ENCODE measurements at places on chromosomes 5 and 9.

GRCh38 chr5:24094081-24094679, 550.6 kb downstream of the CDH10 start:
- DNase-seq: no peak

GRCh38 chr5:179603308-179603707, 20.2 kb downstream of the HNRNPH1 start:
- DNase-seq: no peak

DNA sequence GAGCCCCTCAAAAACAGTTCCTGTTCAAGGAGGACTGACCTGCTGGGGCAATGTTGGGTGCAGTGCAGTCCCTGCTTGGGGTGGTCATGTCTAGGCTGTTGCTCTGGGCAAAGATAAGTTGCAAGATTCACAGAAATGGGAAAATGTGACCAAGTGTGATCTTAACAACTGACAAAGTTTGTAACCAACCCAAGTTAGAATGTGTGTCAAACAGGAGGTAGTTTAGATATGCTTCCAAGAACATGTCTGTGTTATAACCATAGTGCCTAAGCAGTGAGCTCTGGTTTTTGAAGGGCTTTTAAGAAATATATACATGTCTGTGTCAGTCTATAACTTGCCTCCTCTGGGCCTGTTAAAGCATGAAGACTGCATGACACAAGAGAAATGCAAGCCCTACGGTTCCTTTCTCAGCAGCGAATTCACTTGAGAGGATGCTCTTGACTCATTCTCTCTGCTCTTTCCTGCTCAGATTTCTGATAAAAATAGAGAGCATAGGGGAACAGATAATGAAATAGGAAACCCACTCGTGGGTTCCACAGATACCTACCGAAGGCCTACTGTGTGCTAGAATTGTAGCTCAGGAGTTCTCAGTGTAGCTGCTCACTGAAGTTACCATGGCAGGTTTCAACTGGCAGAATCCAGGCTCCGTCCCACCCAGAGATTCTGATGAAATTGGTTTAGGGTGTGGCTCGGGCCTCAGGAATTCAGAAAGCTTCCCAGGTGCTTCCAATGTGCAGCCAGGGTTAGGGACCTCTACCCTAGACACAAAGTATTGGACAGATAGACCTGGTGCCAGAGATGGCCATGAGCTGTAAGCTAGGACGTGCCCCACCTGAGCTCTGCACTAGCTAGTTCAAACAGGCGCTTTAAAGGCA, 52.4 kb downstream of the ARHGEF37 start:
- no peak for DNase-seq

- no peak for DNase-seq
Measured at GRCh38 chr9:78089111-78089510, 57.5 kb upstream of the GNAQ start.

- no peak for DNase-seq
Measured at GRCh38 chr5:111747337-111747736, 9.7 kb downstream of the NREP start.

- no peak for DNase-seq
Measured at GRCh38 chr9:137042751-137043727, 2.9 kb downstream of the NPDC1 start.

GRCh38 chr5:104778-105296, 12.9 kb downstream of the PLEKHG4B start:
- DNase-seq: no peak

- peak; percentile 72 for DNase-seq
Measured at GRCh38 chr9:69035438-69036308, at the start of gene FXN. FXN (plus strand) TSS chr9:69035752; CDS start chr9:69035783, 31 bp downstream.

DNA sequence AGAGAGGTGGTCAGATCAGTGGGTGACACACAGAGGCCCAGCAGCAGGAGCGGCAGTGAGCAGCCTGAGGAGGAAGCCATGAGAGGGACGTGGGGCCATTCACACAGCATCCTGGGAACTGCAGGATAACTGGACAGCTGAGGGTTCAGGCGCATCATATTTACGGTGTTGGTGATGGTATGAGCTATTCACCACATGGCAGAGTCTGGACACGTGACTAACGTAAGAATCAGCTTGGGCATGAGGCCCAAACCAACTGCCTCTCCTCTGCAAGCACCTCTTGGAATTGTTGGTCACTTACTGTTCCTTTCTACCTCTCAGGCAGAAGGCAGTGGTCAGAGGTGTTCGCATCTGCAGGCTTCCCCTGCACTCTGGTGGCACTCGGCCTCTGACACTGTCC, 141.1 kb downstream of the ENTREP1 start:
- DNase-seq: no peak

GRCh38 chr5:8844206-8844605, 701.7 kb downstream of the SEMA5A start:
- DNase-seq: no peak

- no peak for DNase-seq
Measured at GRCh38 chr9:130421802-130422276, 22.9 kb upstream of the ASS1 start.

GRCh38 chr9:136339173-136339957, 12.0 kb downstream of the GPSM1 start:
- DNase-seq: no peak

- DNase-seq: no peak
Measured at GRCh38 chr5:132456296-132456986, 34.1 kb downstream of the IRF1 start.

- no peak for DNase-seq
Measured at GRCh38 chr5:169296419-169297143, 4.4 kb downstream of the SLIT3 start.

DNA sequence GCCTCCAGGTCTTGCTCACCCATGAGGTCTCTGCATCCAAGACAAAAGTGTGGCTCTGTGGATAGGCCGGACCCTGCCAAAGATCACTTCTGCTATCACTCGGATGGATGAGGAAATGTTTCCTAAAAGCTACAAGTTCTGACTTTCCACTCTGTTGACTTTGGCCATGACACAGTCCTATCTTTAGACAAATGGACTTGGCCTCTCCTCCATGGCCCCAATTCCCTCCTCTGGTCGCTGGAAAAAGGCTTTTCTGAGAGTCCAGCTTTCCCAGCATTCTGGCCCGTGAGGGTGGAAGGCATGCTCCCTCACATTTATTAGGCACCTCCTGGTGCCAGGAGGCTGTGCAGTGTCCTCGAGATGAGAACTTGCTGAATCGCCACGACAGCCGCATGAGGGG, 83.1 kb downstream of the COL27A1 start:
- DNase-seq: no peak

DNA sequence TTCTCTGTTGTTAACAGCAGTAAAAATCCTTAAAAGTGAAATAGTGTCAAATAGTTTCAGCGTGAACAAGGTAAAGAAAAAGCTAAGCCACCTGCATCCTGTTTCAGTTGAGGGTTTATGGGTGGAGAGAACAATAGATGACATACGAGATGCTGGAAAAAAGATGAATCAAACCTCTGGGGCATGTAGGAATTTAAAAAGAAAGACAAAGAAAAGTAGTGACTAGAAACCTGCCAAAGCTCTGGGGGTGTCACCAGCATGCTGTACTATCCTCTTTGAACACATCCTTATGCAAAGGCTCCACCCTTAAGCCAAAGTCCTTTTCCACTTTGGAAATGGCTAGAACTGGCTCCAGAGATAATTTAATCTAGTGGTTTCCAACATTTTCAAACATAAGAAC, 22.2 kb downstream of the SCAI start:
- no peak for DNase-seq

DNA sequence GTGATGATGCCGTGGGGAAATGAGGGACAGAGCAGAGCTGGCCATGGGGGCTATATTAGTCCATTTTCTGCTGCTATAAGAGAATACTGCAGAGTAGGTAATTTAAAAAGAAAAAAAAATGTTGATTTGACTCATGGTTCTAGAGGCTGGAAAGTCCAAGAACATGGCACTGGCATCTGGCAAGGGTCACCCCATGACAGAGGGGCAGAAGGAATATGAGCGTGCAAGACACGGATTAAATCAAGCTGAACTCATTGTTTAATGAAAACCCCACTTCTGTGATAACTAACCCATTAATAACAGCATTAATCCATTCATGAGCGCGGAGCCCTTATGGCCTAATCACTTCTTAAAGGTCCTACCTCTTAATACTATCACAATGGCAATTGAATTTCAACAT, 68.8 kb downstream of the SNX18 start:
- DNase-seq: no peak

DNA sequence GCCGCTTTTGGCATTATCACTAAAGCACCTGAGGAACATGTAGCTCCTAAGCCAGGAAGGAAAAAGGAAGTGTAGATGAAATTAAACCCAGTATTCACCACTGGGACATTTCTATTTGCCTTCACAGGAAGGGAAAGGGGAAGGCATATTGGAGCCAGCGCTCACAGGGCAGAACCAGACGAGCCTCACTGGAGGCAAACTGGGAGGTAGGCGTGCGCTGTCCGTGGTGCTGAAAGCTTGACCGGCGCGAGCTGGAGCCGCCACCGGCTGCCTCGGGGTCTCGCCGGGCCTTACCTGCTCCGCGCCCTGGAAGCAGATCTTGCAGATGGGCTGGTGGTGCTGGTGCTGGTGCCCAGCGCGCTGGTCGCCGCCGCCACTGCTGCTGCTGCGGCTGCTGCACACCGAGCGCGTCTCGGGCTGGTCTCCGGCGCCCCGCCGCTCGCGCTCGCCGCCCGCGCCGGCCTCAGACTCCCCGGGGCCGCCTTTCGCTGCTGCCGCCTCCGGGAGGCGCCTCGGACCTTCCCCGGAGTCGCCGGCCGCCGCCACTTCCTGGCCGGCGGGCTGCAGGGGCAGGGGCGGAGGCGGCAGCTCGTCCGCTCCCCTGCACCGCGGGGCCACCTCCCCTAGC, 732 bp downstream of the MARCHF11 start:
- no peak for DNase-seq

DNA sequence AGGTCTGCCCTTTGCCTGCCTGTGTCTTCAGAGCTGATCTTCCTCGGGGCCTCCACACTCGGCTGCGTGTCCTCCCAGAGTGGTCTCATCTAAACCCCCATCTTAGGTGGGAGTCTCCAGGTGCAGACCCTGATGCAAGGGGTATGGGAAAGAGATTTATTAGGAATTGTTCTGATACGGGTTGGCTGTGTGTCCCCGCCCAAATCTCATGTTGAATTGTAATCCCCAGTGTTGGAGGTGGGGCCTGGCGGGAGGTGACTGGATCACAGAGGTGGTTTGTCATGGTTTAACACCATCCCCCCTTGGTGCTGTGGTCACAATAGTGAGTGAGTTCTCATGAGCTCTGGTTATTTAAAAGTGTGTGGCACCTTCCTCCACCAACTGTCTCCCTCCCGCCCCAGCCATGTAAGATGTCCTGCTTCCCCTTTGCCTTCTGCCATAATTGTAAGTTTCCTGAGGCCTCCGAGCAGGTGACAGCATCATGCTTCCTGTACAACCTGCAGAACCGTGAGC, 208.4 kb downstream of the AOPEP start:
- DNase-seq: no peak

- no peak for DNase-seq
Measured at GRCh38 chr5:139863361-139863760, 67.8 kb downstream of the PSD2 start.

DNA sequence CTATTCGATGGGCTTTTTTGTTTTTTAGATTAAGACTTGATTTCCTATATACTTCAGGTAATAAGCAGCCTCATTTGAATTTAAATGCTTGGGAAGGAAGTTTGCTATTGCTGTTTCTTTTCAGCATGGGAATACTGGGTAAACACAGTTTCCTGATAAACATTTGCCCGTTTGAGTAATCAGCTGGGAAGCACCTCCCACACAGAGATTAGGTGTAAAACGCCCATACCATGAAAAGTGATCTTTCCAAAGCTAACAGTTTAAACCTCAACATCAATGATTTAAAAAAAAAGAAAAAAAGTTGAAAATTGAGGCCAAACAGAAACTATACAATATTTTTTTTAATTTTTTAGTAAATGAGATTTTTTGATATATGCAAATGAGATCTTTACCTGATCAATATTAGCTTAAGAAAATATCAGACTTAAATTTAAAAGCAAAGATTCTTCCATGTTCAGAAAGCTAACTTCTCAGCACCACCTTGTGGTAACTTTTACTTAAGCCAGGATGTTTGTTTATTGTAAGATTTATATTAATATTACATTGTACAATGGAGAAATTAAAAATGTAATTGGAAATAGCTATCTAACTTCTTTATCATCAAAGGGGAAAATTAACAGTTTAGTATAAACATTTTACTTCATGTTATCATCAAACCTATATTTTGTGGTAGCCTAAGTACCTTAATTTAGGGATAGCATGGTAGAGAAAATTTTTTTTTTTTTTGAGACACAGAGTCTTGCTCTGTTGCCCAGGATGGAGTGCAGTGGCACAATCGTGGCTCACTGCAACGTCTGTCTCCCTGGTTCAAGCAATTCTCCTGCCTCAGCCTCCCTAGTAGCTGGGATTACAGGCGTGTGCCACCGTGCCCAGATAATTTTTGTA, 39.8 kb downstream of the F2RL2 start:
- DNase-seq: no peak

DNA sequence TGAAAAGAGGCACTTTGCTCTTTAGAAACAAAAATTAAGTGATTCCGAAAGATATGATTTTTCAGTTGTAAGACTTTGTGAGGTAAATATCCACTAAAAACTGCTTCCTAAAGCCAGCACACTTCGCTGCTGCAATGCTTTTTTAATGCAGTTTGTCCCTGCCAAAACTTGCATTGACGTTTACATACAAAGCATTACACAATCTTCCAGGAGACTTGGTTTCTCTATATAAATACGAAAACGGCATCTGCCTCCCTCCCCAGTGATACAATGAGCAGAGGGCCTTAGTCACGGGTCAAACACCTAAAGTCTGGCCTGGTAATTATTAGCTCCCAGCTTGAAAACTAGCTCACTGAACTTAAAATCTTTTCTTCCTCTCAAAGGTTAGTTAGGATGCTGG, 170.7 kb downstream of the TSSK1B start:
- no peak for DNase-seq

DNA sequence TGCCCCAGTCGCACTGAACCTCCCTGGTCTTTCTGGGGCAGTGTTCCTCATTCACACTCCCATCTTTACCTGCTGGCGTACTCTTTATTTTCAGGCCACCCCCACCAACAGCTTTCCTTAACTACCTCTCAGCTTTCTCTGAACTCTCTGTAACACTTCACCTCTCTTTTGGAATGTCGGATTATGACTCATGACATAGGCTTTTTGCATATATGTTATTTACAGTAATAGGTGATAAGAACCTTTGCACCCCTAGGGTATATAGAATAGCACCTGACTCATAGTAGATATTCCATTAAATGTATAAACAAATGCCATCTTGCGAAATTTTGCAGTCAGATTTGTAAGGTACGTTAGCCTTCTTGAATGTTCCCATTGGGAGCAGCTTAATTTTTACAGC, 52.9 kb upstream of the MIER3 start:
- DNase-seq: no peak

DNA sequence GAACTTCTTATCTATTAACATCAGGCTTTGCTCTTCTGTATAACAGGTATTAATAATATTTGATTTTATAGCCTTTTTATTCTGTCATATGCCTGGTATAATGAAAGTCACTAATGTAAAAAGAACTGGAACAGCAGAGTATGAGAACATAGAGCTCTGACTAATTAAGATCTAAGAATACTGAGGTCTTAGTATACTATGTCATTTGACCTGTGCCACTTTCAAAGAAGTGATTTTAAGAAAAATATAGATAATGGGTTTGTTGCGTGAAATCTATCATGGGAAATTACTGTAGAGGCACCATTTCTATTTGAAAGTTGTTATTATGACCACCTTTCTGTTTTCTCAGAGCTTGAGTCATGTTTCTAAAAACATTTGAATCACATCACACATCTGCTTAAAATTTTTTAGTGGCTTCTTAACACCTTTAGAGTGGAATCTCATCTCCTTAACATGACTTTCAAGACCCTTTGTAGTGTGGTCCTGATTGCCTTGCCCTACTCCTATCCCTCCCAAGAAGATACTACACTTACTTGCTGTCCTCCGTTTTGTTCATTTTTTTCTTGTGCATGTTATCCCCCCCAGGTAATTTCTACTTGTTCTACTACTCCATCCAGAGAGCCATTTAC, 14.3 kb downstream of the WDR36 start:
- DNase-seq: no peak

Measured in stimulated activated CD8-positive, alpha-beta memory T cell treated with anti-CD3 and anti-CD28 coated beads, Interleukin-15, amount 100 ng/mL, for 24 hours (primary cell).